Upper lobe of left lung (tissue), 6 donors: ENCODE measurements at places on chromosomes 6 and 20.

DNA sequence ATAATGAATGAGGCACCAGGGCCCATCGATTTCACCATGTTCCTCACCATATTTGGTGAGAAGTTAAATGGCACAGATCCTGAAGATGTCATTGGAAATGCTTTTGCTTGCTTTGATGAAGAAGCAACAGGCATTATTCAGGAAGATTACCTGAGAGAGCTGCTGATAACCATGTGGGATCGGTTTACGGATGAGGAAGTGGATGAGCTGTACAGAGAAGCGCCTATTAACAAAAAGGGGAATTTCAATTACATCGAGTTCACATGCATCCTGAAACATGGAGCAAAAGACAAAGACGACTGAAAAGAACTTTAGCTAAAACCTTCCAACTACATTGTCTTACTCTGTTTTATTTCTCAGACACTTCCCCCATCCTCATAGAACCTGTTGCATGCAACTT lies 21.6 kb upstream of the ZBTB22 start:
- H3K27me3 ChIP-seq = no peaks in the 10 kb centered on the region
- no peak overlapping the region for H3K27ac ChIP-seq
- H3K4me1 ChIP-seq = peaks cover 6% of the 10 kb centered on the region
- no peak for DNase-seq
- H3K4me3 ChIP-seq = no peak overlapping the region

- no peaks in the 10 kb centered on the region for H3K4me1 ChIP-seq
- H3K27ac ChIP-seq = no peak overlapping the region
- DNase-seq = no peak
- H3K27me3 ChIP-seq = no peaks in the 10 kb centered on the region
- no peak overlapping the region for H3K4me3 ChIP-seq
- no peaks in the 10 kb centered on the region for H3K36me3 ChIP-seq
These were observed 9.2 kb upstream of the PGC start for GRCh38 chr6:41756354-41756753.

- no peaks in the 10 kb centered on the region for H3K36me3 ChIP-seq
- DNase-seq = no peak
- H3K27ac ChIP-seq = no peak overlapping the region
- H3K27me3 ChIP-seq = no peaks in the 10 kb centered on the region
These were observed 184.8 kb upstream of the ECI2 start for GRCh38 chr6:4319981-4320683.

GRCh38 chr6:130046671-130047070 lies 28.3 kb downstream of the L3MBTL3 start:
- H3K27ac ChIP-seq = no peak overlapping the region
- no peaks in the 10 kb centered on the region for H3K36me3 ChIP-seq
- H3K27me3 ChIP-seq = no peaks in the 10 kb centered on the region
- H3K4me1 ChIP-seq = no peaks in the 10 kb centered on the region
- no peak overlapping the region for H3K4me3 ChIP-seq
- no peak for DNase-seq

DNA sequence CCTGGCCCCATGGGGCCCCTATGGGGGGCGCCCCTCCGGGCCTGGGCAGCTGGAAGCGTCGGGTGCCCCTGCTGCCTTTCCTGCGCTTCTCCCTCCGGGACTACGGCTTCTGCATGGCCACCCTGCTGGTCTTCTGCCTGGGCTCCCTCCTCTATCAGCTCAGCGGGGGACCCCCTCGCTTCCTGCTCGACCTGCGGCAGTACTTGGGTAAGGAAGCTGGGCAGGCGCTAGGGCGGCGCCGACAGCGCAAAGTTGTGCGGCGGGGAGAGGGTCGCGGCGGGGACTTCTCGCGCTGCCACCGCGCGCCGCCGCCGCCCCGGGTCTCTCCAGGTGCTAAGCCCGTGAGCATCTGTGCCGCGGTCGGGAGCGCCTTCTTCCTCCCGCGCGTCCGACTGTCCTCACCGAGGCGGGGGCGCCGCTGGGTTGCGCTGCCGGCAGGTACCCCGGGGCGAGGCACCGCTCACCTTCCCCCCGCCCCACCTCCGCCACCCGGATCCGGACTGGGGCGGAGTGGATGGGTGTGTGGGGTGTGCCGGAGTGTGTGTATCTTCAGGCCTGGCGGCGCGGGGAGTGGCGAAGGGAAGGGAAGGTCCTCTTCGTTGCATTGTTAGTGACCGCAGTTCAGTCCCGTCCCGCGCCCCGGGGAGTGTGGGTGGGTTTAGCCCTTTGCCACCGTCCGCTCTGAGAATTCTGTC lies 788 bp downstream of the UST start:
- peak; percentile 91 for DNase-seq
- no peaks in the 10 kb centered on the region for H3K36me3 ChIP-seq
- H3K4me3 ChIP-seq = peak overlapping the region; percentile 53
- H3K27ac ChIP-seq = peak overlapping the region; percentile 88
- peaks cover 6% of the 10 kb centered on the region for H3K27me3 ChIP-seq

DNA sequence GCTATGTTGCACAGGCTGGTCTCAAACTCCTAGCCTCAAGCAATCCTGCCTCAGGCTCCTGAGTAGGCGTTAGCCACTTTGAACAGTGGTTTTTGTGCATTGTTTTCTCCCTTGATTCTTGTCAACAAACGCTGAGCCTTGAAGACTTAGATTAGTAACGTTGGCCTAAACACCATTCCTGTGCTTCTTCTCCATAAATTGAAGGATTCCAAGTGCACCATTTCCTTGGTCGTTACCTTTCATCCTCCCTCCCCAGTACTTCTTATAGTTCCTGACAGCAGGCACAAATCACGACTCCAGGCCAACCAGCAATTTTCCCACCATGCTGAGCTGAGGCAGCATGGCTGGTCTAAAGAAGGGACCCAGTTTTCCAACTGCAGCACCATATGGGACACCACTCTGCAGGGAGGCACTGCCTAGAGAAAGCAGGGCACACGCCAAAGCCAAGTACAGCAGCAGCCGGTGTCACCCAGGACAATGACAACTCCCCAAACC lies 8.9 kb downstream of the RPS10 start:
- H3K4me1 ChIP-seq = peaks cover 8% of the 10 kb centered on the region
- no peaks in the 10 kb centered on the region for H3K27me3 ChIP-seq
- H3K36me3 ChIP-seq = peaks cover 57% of the 10 kb centered on the region
- DNase-seq = no peak
- no peak overlapping the region for H3K27ac ChIP-seq
- no peak overlapping the region for H3K4me3 ChIP-seq

- no peaks in the 10 kb centered on the region for H3K4me1 ChIP-seq
- no peak for DNase-seq
- H3K27me3 ChIP-seq = no peaks in the 10 kb centered on the region
- H3K27ac ChIP-seq = no peak overlapping the region
- H3K4me3 ChIP-seq = no peak overlapping the region
- peaks cover 7% of the 10 kb centered on the region for H3K36me3 ChIP-seq
These were observed 107.8 kb downstream of the NFATC2 start for GRCh38 chr20:51434580-51435247.

GRCh38 chr20:10404959-10405530 lies 29.0 kb downstream of the MKKS start:
- no peak for DNase-seq
- no peak overlapping the region for H3K4me3 ChIP-seq
- peaks cover 6% of the 10 kb centered on the region for H3K36me3 ChIP-seq
- H3K27me3 ChIP-seq = no peaks in the 10 kb centered on the region

DNA sequence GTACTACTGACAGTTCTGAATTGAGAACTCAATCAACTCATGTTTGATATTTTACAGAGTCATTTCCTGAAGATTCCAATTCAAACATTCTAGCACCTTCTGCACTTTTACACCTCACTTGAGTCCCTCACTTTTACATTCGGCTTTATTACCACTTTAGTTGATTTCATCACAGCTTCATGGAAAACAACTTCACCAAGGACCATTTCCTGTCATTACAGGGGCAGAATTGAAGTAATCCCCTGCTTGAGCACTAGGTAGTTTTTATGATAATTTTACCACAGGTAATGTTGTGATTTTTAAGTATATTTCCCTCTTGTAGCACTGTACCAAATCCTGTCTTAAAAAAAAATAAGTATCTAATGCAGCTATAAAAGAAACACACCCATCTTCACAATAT lies 312.9 kb downstream of the BTBD9 start:
- no peaks in the 10 kb centered on the region for H3K27me3 ChIP-seq
- no peaks in the 10 kb centered on the region for H3K36me3 ChIP-seq
- no peak for DNase-seq
- no peaks in the 10 kb centered on the region for H3K4me1 ChIP-seq
- H3K4me3 ChIP-seq = no peak overlapping the region

DNA sequence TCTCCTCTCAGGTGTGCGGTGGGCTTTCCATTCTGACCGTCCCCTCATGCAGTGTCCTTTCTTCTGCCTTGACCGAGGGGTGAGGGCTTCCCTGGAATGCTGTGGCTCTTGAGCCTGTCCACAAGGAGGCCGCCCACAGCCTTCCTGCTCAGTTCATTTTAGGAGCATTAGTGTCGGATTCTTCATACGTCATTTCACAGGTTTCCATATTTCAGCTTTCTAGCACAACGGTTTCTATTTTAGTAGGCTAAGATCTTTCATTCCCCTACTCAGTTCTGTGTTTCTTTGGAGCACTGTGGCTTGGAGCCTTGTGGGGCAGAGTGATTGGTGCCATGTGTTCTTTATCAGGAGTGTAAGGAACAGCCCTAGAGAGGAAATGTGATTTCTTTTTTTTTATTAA lies 5.5 kb downstream of the PPP1R3G start:
- H3K27me3 ChIP-seq = no peaks in the 10 kb centered on the region
- no peaks in the 10 kb centered on the region for H3K36me3 ChIP-seq

- H3K27ac ChIP-seq = no peak overlapping the region
- no peaks in the 10 kb centered on the region for H3K4me1 ChIP-seq
- H3K4me3 ChIP-seq = no peak overlapping the region
These were observed 288.9 kb upstream of the IRAK1BP1 start for GRCh38 chr6:78578430-78578829.

GRCh38 chr6:44829836-44830235 lies 442.3 kb downstream of the CDC5L start:
- no peak overlapping the region for H3K27ac ChIP-seq
- H3K27me3 ChIP-seq = no peaks in the 10 kb centered on the region
- no peaks in the 10 kb centered on the region for H3K36me3 ChIP-seq
- no peaks in the 10 kb centered on the region for H3K4me1 ChIP-seq
- H3K4me3 ChIP-seq = no peak overlapping the region

GRCh38 chr6:14286634-14287428 lies 169.3 kb downstream of the CD83 start:
- no peak overlapping the region for H3K4me3 ChIP-seq
- no peak overlapping the region for H3K27ac ChIP-seq
- DNase-seq = no peak

- H3K27ac ChIP-seq = no peak overlapping the region
- H3K4me1 ChIP-seq = no peaks in the 10 kb centered on the region
- H3K36me3 ChIP-seq = no peaks in the 10 kb centered on the region
- no peak for DNase-seq
- no peak overlapping the region for H3K4me3 ChIP-seq
These were observed 983.5 kb downstream of the EYS start for GRCh38 chr6:64723327-64724058.

- H3K27ac ChIP-seq = no peak overlapping the region
- no peak for DNase-seq
- no peaks in the 10 kb centered on the region for H3K36me3 ChIP-seq
- H3K4me3 ChIP-seq = no peak overlapping the region
These were observed 4.4 kb downstream of the RNF182 start for GRCh38 chr6:13929196-13929595.

DNA sequence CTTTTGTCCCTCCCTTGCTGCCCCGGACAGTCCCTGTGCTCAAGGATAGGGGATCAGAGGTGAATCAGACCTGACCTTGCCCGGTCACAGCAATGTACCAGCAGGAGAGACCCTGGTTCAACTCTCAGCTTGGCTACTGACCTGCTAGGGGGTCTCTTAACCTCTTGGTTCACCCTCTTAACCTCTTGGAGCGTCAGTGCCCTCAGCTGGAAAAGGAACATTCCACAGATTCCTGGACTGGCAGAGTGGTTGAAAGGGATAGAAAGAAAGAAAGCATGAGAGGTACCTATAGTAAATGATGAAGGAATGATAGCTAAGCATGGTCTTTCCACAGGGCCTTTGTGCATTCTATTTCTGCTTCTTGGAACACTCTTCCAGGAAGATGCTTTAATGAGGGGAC lies 25.2 kb downstream of the SNAI1 start:
- H3K27me3 ChIP-seq = no peaks in the 10 kb centered on the region
- H3K36me3 ChIP-seq = no peaks in the 10 kb centered on the region
- no peak for DNase-seq
- no peak overlapping the region for H3K27ac ChIP-seq

DNA sequence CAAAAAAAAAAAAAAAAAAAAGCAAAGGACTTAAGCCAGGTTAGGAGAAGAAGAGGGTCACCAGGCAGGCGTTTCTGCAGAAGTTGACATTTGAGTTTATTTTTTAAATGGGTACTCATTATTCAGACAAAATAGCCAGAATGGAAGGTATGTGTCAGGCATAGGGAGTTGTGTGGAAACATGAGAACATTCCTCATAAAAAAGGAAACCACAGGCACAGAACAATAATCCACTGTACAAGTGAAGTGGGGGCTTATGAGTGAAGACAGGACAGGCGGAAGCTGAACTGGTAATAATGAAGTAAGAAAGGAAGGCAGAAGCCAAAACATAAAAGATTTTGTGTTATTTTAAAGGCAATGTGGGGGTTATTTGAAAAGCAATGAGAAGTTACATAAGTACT lies 104.6 kb downstream of the EPB41L2 start:
- no peak for DNase-seq
- no peak overlapping the region for H3K27ac ChIP-seq
- H3K4me3 ChIP-seq = no peak overlapping the region
- H3K36me3 ChIP-seq = no peaks in the 10 kb centered on the region
- no peaks in the 10 kb centered on the region for H3K4me1 ChIP-seq

GRCh38 chr6:120363429-120363828 lies 970.9 kb downstream of the TBC1D32 start:
- H3K27me3 ChIP-seq = no peaks in the 10 kb centered on the region
- H3K4me1 ChIP-seq = no peaks in the 10 kb centered on the region
- H3K27ac ChIP-seq = no peak overlapping the region
- no peaks in the 10 kb centered on the region for H3K36me3 ChIP-seq
- H3K4me3 ChIP-seq = no peak overlapping the region

DNA sequence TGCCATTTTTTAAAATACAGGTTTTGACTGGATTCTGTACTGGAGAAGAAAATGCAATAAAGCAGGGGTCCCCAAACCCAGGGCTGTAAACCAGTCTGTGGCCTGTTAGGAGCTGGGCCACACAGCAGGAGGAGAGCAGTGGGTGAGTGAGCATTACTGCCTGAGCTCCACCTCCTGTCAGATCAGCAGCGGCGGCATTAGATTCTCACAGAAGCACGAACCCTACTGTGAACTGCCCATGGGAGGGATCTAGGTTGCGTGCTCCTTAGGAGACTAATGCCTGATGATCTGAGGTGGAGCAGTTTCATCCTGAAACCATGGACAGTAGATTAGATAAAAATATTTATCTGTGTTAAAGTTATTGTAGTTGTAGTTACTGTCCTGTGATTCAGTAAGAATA lies 21.1 kb upstream of the FBXO9 start:
- H3K4me3 ChIP-seq = no peak overlapping the region
- H3K4me1 ChIP-seq = no peaks in the 10 kb centered on the region
- no peak overlapping the region for H3K27ac ChIP-seq
- no peaks in the 10 kb centered on the region for H3K27me3 ChIP-seq

DNA sequence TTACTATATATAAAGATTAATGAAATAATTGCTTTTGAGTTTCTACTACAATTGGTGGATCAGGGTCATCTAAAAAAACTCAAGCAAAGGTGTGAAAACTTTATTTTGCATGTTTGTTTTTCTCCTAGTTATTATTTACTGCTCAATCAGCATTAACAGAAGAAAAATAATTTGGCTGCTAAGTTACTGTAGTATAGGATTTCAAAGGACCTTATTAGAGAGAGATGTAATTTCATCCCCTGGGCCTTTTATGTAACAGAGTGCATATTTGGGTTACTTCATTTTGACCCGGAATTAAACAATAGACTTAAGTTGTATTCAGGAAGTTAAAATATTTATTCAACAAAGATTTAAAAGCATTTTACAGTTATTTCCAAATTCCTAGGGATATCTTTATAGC lies 49.8 kb downstream of the EYA4 start:
- no peaks in the 10 kb centered on the region for H3K27me3 ChIP-seq
- H3K36me3 ChIP-seq = no peaks in the 10 kb centered on the region
- H3K27ac ChIP-seq = no peak overlapping the region
- H3K4me3 ChIP-seq = no peak overlapping the region
- H3K4me1 ChIP-seq = no peaks in the 10 kb centered on the region
